NCI-H1105 treated with DMSO at 0.1 percent for 48 hours (cell line): ENCODE measurements at places on chromosomes 4 and X.

DNA sequence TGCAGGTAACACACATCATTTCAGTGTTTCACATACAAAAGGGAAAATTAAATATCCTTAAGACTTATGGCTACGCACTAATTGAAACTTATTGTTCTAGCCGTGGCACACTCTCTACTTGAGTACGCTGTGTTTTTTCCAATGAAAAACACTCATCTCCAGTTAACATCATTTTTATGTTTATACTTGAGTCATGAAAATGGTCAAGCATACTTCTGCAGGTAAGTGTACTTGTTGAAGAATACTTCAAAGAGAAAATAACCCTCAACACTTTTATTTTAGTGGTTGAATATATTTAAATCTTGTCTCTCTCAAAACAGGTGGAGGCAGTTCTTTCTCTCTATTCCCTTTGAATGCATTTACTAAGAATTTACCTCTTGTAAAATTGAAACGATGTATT lies 538.7 kb upstream of the PCDH7 start:
- no peak for DNase-seq

DNA sequence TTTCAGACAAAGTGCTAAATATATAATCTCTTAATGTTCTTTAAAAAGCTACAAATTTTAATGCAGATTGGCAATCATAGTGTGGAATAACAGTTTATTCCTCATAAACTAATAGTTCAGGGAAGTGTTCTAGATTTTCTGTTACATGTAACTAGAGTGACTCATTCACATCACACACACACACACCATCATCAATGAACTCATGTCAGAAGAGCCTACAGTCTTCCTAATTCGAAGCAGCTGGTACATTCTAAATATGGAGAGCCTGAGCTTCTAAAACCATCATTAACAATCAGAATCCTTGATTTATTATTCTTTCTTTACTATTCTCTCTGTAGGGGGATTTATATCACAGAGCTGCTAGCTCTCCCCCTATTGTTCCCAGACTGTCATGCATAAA lies 49.6 kb downstream of the DKK2 start:
- peak; percentile 44 for DNase-seq

- no peak for DNase-seq
Measured at GRCh38 chrX:9414416-9414815, 50.4 kb upstream of the TBL1X start.

GRCh38 chr4:8732092-8732491 lies 139.5 kb downstream of the CPZ start:
- no peak for DNase-seq

DNA sequence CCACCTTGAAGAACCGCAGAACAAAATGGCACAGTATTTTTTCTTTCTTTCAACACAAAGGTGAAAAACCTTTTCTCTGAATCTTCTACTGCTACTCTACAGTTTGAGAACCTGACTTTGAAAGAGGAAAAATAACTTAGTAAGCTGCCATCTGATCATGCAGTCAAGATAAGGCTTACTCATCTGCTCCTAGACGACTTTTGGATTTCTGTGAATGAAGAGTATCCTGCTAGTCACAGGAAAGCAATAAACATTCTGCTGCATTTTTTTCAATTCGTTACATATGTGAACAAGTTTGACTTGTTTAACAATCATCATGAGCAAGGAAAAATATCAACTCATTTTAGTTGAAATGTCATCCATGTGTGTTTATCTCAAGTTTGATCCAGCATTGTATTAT lies 25.2 kb downstream of the TIGD2 start:
- no peak for DNase-seq

DNA sequence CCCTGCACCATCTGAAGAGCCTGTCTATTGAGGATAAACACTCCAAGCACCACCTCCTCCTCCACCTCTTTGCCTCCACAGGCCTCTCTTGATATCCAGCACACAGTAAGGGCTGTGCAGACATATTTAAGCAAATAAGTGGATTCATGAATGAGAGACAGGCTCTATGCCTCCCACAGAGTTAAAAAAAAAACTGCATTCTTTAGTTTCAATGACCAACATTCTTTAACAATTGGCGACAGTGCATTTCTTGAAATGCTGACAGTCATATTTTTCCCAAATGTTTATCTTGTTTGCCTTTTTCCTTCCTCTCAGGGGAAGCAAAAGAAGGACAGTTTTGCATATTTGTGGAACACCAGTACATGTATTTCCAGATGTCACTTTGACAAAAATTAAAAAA lies 38.6 kb downstream of the MXRA5 start:
- no peak for DNase-seq

DNA sequence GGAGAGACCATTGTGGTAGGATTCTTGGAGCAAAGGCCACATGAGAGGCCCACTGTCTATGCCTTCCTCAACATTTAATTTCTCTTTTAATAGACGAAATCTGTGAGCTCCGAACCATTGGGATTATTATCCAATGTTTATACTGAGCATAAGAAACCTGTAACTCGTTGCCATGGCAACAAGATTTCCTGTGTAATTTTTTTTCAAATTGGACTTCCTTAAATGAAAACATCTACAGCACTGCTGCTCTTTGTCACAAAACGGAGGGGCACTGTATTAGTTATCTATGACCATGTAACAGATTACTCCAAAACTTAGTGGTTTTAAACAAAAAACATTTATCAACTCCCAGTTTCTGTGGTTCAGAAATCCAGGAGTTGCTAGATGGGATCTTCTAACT lies 38.7 kb downstream of the PPP1R2C start:
- no peak for DNase-seq

DNA sequence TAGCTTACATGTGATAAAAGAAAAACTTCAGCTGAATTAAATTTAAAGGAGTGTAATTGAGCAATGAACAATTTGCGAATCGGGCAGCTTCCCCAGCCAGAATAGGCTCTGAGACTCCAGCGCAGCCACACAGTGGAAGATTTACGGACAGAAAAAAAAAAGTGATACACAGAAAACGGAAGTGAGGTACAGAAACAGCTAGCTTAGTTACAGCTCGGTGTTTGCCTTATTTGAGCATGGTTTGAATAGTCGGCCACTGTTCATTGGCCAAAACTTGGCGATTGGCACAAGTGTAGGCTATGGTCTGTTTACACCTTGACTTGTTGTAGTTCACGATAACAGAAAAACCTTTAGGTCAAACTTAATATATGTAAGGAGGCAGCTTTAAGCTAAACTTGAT lies 16.7 kb upstream of the SUPT20HL1 start:
- no peak for DNase-seq

DNA sequence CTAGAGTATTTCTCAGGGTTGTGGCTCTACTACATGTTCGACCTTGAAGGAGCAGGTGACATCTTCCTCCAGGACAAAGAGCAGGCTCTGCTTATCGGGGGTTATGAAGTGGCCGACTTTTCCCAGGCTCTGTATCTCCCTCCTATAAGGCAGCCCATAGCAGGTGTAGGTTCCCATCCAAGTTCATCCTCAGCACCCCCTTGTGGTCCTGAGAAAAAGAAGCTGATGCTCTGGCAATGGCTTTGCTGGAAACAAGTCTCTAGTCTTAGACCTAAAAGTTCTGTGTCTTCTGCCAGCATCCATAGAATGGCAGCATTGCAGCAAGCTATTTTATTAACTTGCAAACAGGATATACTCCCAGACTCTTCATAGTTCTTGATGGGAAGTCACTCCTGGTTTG lies 836.6 kb upstream of the PRKX start:
- DNase-seq = no peak

DNA sequence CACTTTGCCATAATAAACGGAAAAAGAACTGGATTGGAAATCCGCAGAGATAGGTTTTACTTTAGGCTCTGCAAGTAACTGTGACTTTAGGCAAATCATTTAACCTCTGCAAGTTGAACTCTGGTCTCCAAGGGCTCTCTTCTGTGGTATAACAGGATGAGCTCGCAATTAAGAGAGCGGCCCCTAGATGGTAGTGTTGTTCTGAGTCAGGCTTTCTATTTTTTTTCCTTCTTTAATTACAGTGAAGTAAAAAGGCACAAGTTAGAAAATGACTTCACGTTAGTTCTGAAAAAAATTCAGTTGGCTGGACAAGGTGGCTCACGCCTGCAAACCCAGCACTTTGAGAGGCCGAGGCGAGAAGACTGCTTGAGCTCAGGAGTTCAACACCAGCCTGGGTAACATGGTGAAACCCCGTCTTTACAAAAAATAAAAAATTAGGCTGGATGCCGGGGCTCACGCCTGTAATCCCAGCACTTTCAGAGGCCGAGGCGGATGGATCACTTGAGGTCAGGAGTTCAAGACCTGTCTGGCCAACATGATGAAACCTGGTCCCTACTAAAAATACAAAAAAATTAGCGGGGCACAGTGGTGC lies 18.0 kb downstream of the RPS3A start:
- peak; percentile 50 for DNase-seq

DNA sequence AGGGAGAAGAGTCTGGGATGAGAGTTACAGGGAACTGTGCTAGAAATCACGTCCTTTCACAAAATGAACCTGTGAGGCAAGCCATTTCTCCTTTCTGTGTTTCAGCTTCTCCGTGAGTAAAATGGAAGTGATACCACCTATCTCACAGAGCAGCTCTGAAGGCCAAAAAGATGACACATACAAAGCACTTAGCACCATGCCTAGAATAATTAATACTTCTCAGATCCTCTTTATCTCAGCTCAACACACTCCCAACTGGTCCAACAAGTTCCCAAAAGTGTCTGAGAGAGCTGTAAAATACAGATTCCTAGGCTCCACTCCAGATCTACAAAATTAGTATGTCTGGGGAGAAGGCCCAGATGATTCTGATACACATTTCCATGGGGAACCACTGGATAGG lies 38.3 kb downstream of the LHFPL1 start:
- no peak for DNase-seq

DNA sequence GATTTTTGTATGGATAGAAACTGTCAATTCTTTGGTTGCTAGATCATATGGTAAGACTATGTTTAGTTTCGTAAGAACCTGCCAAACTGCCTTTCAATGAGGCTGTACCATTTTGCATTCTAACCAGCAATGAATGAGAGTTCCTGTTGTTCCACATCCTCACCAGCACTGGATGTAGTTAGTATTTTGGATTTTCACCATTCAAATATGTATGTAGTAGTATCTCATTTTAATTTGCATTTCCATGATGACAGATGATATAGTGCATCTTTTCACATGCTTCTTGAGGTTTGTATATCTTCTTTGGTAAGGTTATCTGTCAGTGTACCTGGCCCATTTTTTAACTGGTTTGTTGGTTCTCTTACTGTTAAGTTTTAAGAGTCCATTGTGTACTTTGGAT lies 34.6 kb downstream of the CLOCK start:
- no peak for DNase-seq

DNA sequence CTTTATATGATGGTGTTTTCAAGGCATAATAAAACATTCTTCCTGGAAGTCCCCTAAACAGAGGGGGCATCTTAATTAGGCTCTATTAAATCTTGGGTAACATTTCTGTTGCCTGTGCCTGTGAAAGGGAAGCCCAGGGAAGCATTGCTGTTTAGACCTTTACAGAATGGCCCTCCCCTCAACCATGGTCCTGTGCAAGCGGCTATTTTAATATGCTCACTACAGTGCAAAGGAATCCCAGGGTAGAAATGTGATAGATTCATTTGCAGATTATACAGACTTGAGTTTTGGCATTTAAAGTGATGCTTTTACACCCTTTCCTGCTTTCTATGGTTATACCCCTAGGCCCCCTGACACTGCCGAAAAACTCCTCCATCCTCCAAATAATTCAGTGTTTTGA lies 65.3 kb downstream of the CLCN5 start:
- no peak for DNase-seq

- DNase-seq = peak; percentile 31
Measured at GRCh38 chr4:121726642-121727268, 30.0 kb upstream of the ANXA5 start.
